ENCODE measurements at places on chromosomes 13 and 19.

DNA sequence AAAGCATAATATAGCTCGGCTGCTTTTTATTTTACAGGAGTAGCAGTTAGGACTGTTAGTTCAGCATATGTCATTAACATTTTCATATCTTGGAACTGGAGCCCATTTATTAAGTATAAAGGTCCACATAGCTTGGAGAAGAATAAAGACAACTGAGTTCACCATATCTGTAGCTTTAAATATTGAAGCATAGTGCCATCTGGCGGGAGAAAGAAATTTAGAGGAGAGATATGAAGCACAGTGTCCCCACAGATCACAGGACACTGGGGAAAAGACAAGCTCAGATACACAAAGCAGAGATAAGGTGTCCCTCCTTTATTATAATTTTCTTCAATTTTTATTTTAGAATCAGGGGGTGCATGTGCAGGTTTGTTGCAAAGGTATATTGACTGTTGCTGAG lies 104.7 kb upstream of the FREM2 start:
- no peak for DNase-seq

- no peak for DNase-seq
These were observed 904.8 kb upstream of the PCDH20 start for GRCh38 chr13:62320129-62321108.

- no peak for DNase-seq
These were observed 72.1 kb downstream of the KLF12 start for GRCh38 chr13:74061926-74062595.

GRCh38 chr19:12828494-12828893 lies 5.9 kb downstream of the RTBDN start:
- DNase-seq: no peak

DNA sequence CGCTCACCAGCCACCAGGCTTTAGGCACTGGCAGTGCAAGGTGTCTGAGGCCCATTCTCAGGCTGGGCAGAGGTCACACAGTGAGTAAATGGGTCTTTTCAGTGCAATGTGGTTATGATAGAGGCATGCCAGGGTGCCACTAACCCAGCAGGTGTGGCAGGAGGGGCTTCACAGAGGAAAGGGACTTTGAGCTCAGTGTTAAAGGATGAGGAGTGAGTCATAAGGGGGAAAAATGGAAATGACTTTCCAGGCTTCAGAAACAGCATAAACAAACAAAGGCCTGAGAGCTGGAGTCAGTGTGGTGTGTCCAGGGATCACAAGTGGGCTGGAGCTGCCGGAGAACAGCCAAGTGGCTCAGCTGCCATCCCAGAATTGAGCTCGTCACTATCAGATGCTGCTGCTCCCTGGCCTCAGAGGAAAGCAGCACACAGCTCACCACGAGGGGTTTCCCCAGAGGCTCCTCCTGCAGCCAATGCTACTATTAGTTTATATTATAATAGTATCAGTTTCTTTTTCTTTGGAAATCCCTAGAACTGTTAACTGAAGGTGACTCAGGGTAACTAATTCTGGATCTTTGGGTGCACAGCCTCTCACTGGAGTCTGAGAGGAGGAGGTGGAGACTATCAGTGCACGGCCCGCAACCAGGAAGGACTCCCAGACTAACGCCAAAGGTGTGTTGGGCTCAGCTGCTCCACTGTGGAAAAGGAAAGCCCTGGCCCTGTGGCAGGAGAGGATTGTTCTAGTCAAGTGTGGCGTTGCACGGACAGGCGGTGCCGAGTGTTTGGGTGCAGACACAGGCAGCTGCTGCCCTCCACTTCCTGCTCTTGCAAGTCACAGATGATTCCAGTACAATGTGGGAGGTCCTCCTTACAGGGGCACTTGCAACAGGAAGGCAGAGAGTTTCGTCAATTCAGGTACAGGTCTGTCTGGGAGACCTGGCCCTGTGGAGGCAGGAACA lies 39.5 kb downstream of the DHRS12 start:
- peak; percentile 70 for DNase-seq

DNA sequence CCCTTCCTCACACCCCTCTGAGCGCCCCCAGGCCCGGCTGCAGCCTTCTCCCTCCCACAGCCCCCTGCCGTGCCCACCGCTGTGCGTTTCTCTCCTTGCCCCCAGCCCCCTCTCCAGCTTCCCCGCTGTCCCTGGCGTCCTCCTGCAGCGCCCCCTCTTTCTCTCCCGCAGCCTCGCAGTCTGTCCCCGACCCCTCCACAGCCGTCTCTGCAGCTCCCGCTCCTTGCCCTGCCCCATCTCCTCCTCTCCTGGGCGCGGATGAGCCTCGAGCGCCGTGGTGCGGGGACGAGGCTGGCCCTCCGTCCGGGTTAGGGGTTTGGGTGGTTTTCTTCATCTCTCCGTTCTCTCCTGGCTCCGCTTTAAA lies 1.1 kb downstream of the KMT5C start:
- DNase-seq: no peak

GRCh38 chr19:18735324-18735723 lies 51.8 kb downstream of the CRTC1 start:
- DNase-seq: no peak

GRCh38 chr19:16200038-16201010 lies 2.6 kb downstream of the AP1M1 start:
- no peak for DNase-seq

DNA sequence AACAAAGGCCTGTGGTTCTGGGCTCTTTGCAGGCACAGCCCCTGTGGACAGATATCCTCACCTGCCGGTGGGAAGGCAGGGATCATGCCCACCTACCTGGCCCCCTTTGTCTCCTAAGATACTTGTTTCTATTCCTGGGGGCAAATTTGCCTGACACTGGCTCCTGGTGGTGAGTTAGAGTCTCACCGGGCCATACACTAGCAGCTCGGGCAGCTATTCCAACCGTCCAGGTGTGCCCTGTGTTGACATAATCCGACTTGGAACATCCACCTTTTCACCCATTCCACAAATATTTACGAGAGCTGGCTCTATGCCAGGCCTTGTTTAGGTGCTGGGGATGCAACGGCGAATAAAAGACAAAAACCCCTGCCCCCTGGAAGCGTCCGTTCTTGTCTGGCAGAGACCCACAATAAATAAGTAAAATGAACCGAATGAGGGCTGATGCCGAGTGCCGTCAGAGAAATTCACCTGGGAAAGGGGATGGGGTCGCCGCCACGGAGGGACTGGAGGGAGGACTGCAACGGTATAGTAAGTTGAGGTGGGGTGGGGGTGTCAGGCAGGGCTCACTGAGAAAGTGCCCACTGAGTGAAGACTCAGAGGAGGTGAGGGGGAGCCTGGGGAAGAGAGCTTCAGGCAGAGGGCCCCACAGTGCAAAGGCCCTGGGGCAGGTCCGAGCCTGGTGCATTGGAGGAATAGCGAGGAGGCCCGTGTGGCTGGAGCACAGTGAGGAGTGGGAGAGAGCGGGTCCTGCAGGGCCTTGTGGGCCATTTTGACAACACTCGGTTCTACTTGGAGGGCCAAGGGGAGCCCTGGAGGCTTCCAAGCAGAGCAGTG lies 43.2 kb upstream of the RANBP3 start:
- no peak for DNase-seq

DNA sequence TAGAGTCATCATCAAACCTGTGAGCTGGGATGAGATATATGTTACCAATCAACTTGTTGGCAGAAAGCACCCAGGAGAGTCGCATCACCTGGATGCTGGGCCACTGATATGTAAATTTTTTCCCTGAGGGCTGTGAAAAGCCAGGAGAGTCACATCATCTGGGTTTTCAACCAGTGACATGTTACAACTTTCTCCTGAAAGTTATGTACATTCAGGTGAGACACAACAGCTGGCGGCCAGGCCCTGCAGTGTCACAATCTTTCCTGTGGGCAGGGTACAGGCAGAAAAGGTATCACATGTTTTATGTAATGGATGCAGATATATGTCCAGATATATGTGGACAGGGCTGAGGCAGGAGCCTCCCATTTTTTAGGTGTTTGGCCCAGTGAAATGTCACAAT lies 13.2 kb upstream of the ZNF724 start:
- no peak for DNase-seq

DNA sequence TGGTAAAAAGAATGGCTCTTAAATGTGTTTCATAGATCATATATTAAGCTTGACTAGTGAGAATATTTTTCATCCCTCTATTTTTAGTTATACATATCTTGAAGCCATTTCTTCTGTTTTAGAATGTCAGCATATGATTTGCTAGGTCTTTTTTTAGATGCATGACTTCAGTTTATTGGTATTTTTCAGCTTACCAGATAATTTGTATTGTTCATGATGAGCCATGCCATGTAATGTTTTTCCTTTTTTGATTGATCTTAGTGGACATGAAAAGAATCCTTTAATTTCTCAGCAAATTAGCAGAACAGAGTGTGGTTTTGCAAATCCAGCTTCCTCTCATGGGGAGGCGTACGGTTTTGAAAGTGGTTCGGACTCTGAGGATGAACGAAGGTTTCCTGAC lies 168.5 kb downstream of the LMO7 start:
- DNase-seq: no peak

DNA sequence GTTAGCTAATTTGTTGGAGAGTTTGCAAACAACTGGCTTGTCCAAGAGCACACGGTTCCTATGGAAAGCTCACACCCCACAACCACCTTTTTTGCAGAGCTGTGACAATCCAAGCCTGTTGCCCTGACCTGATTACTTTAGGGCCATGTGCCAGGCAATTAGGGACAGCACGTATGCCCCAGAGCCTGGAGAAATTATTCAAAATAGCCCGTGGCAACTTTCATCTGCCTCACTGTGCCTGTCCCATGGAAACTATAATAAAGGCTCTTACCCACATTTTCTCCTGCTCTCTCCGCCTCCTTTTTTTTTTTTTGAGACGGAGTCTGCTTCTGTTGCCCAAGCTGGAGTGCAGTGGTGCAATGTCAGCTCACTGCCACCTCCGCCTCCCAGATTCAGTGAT lies 18.6 kb upstream of the FBN3 start:
- no peak for DNase-seq

DNA sequence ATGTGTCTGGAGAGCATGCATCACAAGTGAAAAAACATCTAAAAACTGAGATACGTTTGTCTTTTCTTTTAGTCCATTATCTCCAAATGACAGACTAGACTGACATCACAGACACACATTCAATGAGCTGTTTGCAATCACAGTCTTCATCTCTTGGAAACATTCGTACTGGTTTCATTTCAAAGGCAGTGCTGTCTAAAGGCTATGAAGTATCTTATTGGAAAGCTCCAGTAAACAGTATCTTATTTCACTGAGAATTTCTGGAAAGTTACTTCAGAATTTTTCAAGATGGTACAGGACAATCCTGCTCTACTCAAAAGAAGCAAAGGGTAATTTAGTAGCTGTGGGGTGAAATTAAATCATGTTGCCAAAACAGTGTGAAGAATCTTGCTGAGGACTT lies 53.5 kb upstream of the TNFRSF19 start:
- no peak for DNase-seq

DNA sequence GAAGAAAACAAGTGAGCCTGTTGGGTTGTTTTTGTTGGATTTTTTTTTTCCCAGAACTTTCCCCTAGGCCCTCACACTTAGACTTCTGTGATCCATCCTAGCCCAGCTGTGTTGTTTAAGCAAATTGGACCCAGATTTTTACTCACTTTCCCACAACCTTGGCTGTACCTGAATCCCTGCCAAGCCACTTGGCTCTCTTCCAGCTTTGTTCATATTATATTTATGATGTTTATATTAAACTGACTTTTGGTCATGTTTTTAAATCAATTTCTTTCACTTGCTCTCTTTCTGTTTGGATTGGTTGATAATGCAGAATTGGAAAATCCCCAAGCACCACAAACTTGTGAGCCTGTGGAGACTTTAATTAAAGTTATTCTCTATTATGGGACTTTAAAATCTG lies 16.6 kb downstream of the OLFM4 start:
- DNase-seq: no peak

DNA sequence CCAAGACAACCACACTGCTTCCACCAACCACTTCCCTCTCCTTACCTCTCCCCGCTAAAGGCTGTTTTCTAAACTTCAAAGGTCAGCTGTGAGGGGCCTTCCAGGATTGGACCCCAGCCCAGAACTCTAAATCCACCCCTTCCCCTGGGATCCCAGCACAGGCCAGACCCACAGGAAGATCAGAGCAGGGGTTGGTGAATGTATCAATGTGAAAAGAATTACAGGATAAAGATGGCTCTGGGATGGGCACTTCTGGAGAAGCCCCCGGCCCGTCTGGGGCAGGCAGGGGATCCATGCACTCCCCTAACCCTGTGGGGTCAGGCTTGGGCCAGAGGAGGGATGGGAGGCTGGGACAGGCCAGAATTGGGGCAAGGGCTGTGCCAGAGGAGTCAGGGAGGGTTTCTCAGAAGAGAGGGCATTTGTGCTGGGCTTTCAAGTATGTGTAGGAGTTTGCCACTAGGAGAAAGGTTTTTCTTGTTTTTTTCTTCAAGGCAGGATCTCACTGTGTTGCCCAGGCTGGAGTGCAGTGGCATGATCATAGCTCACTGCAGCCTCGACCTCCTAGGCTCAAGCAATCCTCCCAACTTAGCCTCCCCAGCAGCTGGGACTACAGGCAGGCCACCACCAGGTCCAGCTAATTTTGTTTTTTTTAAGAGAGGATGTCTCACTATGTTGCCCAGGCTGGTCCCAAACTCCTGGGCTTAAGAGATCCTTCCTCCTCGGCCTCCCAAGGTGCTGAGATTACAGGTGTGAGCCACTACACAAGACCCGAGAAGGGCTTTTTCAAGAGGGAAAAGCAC lies 1.0 kb upstream of the MEF2B start:
- DNase-seq: no peak

DNA sequence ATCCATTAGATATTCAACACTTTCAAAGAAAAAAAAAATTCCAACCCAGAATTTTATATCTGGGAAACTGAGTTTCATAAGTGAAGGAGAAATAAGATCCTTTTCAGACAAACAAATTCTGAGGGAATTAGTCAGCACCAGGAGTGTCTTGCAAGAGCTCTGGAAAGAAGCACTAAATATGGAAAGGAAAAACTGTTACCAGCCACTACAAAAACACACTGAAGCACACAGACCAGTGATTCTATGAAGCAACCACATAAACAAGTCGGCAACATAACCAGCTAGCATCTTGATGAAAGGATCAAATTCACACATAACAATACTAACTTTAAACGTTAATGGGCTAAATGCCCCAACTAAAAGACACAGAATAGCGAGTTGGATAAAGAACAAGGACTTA lies 368.4 kb upstream of the MIR17HG start:
- DNase-seq: no peak

DNA sequence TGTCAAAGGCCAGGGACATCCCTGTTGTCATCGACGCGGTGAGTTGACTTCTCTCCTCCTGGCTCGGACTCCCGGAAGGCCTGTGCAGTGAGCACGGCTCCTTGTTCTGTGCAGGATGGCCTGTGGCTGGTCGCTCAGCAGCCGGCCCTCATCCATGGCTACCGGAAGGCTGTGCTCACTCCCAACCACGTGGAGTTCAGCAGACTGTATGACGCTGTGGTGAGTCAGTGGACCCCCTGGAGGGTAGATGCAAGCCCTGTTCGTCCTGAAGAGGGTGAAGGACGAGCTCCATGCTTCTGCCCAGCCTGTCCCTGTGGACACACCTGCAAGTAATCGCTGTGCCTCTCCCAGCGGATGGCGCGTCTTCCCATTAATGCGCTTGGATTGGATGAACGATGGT lies 19.2 kb downstream of the NAXD start:
- DNase-seq: no peak

- DNase-seq: no peak
These were observed 74.6 kb upstream of the GPR183 start for GRCh38 chr13:99381766-99382165.
